ENCODE measurements at places on chromosomes 5 and 9.

- DNase-seq = no peak
Observed at GRCh38 chr9:115985657-115986056, 167.9 kb upstream of the PAPPA start.

DNA sequence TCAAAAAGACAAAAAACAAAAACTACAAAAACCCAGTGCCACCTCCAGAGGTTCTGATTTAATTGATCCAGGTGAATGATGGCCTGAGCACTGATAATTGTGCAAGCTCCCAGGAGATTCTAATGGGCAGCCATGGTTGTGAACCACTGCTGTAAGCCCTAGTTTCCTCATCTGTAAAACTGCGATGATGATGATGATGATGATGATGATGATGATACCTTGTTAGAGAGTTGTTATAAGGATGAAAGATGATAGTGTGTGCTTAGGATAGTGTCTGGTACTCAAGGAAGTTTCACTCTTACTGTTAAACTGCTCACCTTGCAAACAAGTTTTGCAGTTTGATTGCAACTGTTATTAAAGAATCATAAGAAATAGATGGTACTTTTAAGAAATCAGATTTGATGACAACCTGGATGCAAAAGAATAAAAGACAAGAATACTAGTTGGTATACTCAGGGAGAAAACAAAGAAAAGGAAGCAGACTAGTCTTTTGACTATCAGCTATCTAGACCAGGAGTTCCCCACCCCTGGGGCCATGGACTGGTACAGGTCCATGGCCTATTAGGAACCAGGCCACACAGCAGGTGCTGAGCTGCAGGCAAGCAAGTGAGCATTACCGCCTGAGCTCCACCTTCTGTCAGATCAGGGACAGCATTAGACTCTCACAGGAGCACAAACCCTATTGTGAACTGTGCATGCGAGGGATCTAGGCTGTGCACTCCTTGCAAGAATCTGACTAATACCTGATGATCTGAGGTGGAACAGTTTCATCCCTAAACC lies 98.0 kb downstream of the OR2K2 start:
- peak; percentile 45 for DNase-seq

GRCh38 chr5:14673443-14673842 lies 8.9 kb downstream of the OTULIN start:
- no peak for DNase-seq

GRCh38 chr9:83986765-83987401 lies 6.3 kb downstream of the RMI1 start:
- DNase-seq = no peak

DNA sequence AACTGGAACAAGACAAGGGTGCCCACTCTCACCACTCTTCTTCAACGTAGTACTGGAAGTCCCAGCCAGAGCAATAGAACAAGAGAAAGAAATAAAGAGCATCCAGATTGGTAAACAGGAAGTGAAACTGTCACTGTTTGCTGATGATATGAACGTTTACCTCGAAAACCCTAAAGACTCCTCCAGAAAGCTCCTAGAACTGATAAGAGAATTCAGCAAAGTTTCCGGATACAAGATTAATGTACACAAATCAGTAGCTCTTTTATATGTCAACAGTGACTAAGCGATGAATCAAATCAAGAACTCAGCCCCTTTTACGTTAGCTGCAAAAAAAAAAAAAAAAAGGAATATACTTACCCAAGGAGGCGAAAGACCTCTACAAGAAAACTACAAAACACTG lies 306.6 kb downstream of the PLK2 start:
- no peak for DNase-seq

DNA sequence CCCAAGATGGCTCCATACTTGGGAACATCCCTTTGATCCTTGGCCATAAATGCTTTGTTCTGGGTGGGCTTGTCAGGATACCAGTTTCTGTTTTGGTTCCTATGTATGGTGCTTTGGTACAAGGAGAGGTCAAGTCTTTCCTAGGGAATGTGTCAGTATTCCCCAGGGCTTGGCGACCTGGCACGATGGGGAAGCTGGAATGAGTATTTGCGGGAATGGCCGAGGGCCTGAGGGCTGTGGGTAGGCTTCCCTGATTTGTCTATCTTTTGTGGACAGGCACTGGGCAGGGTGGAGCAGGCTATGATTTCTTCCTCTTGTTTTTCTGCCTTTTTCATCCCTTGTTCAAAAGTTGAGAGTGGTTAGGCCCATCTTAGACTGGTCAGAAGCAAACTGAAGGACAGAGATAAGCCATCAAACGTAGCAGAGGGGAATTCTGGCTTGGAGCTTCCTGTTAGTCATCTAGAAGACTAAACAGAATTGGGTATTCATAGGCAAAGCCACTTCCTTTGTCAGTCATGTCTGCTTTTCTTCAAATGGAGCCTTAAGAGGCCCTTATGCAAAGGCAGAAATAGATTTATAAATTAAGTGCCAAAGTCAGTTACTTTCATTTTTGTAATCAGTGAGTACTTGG lies 13.7 kb downstream of the DOCK2 start:
- DNase-seq = no peak

DNA sequence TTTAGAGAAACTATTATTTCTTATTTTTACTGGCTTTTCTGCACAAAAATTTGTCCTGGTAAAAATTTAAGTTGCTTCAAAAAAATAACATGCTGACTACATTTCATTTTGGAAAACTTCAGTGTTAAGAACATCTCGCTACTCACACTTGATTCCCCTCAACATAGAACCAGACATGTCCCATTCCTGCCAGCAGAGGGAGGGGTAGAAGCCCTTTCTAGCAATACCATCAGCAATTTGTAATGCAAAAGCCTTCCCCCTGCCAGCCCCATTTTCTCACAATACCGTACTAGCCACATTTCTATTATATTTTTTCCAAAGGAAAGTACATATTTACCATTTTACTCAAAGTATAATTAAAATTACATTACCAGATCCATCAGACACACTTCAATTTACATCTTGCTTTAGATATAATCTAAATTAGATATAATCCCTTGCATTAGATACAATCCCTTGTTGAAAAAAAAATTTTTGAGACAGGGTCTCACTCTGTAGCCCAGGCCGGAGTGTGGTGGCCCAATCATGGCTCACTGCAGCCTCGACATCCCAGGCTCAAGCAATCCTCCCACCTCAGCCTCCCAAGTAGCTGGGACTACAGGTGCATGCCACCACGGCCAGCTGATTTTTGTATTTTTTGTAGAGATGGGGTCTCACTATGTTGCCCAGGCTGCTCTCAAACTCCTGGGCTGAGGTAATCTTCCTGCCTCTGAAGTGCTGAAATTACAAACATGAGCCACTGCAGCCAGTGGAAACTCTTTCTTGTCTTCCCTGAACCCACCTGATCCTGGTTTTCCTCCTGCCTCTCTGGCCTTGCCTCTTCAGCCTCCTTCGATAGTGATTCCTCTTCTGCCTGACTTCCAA lies 39.6 kb upstream of the IDNK start:
- DNase-seq = peak; percentile 56

DNA sequence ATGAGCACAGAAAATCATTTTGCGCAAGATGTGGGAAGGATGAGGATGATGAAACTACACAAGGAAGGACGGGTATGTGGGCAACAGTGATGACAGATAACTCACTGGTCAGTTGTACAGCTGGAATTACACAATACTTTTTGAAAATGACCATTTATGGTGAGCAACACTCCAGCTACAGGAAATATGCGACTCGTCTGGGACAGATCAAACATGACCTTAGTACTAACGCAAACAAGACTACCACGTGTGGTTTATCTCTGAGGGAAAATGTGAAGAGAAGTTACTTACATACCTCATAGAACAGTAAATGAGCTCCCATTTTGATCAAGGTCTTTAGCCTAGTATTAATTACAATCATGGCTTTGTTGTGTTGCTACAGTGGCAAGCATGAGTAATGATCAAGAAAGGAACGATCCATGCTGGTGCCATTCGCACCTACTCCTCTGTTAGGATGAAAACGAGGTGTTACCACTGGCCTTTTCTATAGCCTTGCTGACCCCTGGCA lies 456.9 kb downstream of the BNC2 start:
- DNase-seq = no peak

DNA sequence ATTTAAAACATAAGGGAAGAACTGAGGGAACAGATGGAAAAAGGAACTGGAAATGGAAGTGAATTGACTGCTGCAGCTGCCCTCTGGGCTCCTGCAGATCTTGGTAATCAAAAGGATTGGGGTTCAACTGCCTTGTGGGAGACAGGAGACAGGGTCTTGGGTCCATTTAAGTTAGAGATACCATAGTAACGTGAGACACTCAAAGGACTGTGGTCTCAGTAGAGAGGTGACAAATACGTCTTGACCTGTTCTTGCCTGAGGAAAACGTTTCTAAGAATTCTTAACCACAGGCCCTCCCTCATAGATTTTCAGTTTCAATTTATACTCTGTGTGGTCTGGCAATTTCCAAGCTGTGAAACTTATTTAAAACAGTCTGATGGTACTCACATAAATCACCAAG lies 100.8 kb upstream of the DHFR start:
- DNase-seq = no peak

GRCh38 chr9:77092536-77092935 lies 73.1 kb downstream of the FOXB2 start:
- DNase-seq = no peak

DNA sequence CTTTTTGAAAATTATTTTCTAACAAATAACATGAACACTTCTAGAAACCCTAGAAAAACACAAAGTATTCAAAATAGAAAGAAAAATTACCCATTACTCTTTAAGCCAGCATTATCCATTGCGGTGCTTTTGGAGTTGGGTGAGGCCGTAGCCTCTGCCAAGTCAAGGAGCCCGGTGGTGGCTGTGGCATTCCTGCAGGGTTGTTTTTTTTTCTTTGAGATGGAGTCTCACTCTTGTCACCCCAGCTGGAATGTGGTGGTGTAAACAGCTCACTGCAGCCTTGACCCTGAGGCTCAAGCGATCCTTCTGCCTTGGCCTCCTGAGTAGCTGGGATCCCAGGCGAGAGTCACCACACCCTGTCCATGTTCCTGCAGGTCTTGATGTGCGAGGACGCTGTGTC lies 8.2 kb upstream of the AHRR start:
- no peak for DNase-seq

GRCh38 chr9:121340676-121341392 lies 29.2 kb downstream of the STOM start:
- DNase-seq = no peak

- no peak for DNase-seq
Observed at GRCh38 chr5:179927824-179928223, 20.1 kb upstream of the TBC1D9B start.

DNA sequence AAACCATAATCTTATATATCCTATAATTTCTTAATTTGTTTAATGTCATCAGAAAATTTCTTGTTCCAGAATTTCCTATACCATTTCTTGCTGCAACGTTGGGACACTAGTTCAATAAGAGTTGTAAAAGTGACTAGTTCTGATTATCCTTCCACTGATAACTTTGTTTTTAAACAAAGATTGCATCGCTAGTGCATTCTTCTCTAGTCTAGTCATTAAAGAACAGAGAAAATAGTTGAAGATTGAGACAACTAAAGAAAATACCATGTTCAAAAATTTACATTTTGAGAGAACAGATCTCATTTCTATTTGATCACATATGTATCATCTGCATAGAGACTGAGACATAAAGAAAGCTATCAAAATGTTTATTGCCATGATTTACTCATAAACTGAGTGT lies 1888.2 kb downstream of the EFNA5 start:
- no peak for DNase-seq

GRCh38 chr9:136856079-136856476 lies 3.9 kb downstream of the MAMDC4 start:
- DNase-seq = no peak

- DNase-seq = no peak
Observed at GRCh38 chr5:7794311-7794710, 56.6 kb downstream of the CFAP90 start.

DNA sequence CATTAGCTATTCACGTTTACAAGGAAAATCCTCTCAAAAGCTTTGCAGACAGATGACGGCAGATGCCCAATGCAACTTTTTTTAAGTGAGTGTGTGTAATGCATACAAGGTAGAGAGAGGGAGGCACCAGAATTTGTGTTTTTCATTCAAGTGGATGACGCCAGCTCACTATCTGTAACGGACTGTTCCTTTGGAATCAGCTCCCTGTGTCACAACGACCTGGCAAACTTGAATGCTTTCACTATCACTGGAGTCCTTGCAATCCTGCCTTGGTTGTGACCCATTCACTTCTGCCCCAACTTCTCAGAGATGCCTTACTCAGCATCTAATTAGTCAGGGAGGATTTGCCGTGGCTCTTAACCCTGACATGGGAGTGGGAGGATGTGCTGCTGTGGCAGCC lies 148.5 kb downstream of the BNC2 start:
- DNase-seq = no peak

- DNase-seq = no peak
Observed at GRCh38 chr5:138346889-138347288, 5.6 kb upstream of the KDM3B start.

DNA sequence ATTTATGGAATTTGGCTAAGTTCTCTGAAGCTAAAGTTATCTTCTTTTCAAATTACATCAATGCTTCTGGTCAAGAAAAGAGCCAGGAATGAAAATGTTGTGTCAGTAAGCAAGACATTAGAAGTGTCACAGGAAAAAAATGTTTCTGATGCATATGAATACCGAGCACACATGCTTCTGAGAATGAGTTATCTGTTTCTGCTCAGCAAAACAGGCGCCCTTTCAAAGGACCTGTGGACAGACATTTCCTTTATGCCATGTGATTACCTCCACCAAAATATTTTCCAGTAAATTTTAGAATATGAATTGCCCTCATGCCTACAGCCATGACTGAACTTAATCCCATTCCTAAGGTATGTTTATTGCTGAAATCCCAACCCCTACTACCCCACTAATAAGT lies 55.4 kb upstream of the RNF180 start:
- DNase-seq = no peak

All from ecto neural progenitor cell (in vitro differentiated cells).